ENCODE measurements at places on chromosomes 1 and 21.

DNA sequence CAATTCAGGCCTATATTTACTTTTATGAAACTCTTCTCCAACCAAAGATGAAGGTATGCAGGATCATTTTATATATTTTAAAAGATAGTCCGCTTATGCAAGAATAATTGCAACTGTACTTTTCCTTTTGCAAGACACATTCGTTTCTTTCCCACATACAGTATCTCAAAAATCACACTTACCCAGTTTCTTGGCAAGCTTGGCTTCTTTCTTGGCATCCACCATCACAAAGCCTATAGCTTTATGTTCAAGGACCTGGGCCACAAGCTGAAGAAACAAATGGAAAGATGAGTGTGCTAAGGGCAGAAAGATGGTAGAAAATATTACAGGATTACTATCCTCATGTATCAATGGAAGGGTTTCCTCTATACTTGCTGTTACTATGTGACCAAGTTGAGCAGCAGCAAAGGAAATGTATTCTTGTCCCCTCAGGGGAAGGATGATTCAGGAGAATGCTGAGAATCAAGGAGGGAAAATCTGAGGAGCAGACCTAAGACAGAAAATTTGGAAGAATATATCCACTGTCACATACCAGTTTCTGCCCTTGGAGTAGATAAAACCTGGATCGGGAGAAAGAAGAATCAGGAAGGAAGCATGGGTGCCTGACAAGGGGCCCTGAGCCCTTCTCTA, 23.8 kb downstream of the CASQ2 start:
- DNase-seq: no peak

- DNase-seq: peak; percentile 57
Measured at GRCh38 chr1:90706437-90707362, 10.4 kb downstream of the BARHL2 start.

DNA sequence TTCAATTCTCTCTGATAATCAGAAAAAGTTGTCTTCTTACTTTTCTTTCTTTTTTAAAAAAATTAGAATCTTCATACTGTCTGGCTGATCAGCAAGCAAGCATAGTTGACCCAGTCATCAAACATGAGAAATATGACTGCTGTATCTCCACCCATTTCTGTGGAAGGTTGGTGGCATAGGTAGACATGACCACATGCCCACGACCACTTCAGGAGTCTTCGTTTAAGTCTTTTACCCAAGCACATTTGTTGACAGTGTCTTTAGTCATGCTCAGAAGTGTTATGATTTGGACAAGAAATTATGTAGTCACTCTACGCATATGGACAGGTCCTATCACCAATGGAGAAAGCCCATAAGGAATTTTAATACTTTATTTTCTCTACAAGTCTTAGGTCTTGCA, 74.8 kb upstream of the HSPA13 start:
- peak; percentile 5 for DNase-seq

DNA sequence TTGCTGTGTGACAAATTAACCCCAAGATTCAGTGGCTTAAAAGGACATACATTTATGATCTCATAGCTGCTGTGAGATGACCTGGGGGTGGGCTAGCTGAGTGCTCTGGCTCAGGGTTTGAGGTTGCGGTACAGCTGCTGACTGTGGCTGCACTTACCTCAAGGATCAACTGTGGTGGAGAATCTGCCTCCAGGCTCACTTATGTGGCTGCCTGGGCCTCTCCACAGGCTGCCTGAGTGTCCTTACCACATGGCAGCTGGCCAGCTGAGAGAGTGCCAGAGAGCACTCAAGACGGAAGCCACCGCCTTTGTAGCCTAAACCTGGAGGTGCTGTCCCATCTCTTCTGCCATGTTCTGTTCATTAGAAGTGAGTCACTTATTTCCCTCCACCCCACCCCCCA, 5.7 kb downstream of the LRRC71 start:
- DNase-seq: peak; percentile 82

GRCh38 chr1:221858818-221859611, 117.1 kb upstream of the DUSP10 start:
- DNase-seq: no peak

DNA sequence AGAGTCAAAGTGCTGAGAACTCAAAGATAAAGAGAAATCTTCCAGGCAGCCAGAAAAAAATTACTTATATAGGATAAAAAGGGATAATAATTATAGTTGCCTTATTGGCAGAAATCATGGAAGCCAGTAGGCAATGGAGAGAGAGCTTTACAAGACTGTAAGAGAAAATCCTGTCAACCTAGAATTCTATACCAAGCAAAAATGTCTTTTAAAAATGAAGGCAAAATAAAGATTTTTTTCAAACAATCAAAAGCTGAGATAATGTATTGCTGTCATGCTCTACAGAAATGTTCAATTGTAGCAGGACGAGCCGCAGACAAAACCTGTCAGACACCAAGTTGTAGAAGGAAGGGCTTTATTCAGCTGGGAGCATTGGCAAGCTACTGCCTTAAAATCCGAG, 26.8 kb upstream of the RAB4A start:
- no peak for DNase-seq

- DNase-seq: peak; percentile 87
Measured at GRCh38 chr21:46060596-46061061, 37.3 kb upstream of the COL6A2 start.

- DNase-seq: no peak
Measured at GRCh38 chr1:54811739-54812655, 10.9 kb upstream of the TTC22 start.

- no peak for DNase-seq
Measured at GRCh38 chr1:233127157-233127556, 168.4 kb downstream of the PCNX2 start.

DNA sequence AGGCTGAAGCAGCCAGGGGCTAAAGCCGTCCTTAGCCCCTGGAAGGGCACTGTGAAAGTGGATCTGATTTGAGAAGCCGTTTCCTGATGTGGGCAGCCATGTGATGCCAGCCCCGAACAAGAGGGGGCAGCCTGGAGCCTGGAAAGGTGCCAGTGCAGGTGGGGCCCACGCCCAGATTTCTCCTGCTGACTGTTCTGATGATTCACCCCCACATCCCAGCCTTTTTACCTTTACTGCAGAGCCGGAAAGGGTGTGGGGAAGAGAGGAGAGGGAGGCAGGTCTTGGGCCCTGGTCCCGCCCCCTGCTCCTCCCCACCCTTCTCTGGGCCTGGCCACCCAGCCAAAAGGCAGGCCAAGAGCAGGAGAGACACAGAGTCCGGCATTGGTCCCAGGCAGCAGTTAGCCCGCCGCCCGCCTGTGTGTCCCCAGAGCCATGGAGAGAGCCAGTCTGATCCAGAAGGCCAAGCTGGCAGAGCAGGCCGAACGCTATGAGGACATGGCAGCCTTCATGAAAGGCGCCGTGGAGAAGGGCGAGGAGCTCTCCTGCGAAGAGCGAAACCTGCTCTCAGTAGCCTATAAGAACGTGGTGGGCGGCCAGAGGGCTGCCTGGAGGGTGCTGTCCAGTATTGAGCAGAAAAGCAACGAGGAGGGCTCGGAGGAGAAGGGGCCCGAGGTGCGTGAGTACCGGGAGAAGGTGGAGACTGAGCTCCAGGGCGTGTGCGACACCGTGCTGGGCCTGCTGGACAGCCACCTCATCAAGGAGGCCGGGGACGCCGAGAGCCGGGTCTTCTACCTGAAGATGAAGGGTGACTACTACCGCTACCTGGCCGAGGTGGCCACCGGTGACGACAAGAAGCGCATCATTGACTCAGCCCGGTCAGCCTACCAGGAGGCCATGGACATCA, at the start of gene SFN:
Gene SFN, plus strand, starts transcription at position 369 of the 904 bp plus-strand sequence. Its CDS starts 64 bp downstream, at position 433.
- DNase-seq: peak; percentile 65

DNA sequence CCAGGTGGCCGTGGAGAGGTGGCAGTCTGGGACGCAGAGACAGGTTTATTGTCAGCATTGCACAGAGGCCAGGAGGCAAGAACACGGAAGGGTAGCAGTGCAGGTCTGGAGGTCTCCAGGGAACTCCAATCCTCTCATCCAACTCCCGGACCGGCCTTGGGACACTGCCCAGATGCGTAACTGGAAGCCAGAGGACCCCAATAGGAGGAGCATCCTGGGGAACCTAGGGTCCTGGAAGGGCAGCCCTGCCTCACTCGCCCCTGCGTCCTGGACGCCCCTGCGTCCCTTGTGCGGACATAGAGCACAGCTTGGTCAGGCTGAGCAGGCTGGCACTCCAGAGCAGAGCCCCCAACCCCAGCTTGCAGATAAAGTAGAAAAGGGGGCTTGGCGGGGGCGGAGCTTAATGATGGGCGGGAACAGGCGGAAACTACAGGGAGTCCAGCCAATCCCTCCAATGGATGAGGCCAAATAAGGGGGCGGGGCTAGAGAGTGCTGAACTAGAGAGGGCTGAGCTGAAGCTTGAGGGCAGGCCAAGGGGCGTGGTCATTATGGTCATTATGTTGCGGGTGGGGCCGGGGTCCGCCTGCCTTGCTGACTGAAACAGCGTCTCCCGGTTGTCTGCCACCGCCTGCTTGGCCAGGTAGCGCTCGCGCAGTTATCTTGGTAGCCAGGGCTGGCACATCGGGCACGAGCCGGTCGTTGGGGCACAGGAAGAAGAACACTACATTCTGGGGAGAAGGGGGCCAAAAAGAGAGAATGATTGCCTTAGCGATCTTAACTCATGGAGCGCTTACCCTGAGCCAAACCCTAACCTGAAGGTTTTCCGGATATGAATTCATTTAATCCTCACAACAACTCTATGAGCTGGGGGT, 3.7 kb upstream of the ARHGEF19 start:
- peak; percentile 95 for DNase-seq

DNA sequence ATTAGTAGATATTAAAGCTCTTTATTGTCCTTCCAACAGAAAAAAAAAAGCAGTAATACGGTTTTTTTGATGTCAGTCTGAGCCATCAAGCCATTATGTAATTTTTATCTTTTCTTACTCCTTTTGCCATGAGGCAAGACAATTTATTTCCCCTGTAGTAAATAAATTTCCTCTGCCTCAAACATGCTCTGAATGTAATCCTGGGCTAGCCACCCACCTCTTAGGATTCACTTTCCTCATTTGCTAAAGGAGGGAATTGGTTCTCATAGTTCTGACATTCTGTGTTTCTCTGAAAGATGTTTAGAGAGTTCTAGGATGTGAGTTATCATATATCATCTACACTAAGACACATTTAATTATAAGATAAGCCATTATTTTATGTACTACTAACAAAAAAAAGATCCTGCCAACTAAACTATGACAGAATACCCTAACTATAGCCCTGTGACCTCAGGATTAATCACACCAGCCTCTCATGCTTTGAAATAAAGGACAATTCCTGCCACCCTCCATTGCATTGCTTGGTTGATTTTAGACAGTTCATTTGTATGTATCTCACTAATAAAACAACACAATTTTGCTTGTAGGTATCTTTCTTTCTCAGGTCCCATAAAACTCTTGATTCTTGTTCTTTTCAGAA, 34.0 kb upstream of the RAP1A start:
- no peak for DNase-seq

GRCh38 chr1:55209247-55209646, 5.9 kb downstream of the USP24 start:
- DNase-seq: no peak

DNA sequence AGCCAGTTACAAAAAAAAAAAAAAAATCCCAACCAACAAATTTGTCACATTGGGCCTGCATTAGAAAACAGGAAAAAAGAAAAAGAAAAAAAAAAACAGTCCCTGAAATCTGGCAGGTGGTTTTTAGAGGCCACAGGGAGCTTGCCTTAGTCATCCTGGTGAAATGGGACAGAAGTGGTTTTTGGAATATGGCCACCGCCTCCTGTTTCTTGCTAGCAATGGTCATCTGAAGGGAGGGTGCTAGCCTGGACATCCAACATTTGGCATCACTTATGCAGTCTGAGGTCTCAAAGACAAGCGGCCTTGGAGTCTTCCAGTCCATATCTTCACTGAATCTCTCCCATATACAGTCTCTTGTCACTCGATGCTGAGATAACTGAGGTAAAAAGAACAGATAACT, 20.1 kb upstream of the NKAIN1 start:
- no peak for DNase-seq

- peak; percentile 88 for DNase-seq
Measured at GRCh38 chr1:209354111-209354839, 229.2 kb upstream of the CAMK1G start.

DNA sequence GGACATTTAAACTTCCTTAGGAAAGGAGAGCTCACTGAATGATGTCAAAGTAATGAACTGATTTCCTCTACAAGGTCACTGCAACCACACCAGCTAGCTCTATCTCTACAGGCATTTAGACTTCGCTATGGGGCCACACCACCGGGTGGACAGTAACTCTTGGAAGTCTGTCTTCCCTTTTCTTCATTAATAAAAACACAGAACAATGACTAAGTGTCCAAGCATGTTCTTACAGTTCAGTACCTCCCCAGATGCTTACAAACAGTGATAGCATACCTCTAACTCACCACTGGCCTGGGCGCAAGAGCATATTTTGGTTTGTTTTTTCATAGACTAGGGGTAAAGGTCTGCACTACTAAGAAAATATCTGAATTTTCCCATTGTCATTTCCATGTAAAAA, 54.6 kb downstream of the SIM2 start:
- no peak for DNase-seq

DNA sequence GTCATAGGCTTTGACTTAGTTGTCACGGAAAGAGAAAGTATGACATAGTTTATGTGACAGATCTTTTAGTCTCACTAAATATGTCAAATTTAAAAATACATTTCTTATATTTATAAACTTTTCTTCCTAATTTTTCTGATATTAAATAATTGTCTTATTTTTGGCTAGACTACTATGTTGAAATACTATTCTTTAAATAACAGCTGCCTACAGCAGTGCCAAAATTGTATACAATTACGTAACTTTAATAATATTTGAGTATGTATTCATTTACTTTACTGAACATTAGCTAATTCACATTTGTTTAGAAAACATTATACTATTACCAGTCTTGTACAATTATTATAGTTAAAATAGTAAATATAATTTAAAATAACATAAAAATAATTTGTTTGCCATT, 137.4 kb downstream of the ADGRL4 start:
- DNase-seq: no peak

DNA sequence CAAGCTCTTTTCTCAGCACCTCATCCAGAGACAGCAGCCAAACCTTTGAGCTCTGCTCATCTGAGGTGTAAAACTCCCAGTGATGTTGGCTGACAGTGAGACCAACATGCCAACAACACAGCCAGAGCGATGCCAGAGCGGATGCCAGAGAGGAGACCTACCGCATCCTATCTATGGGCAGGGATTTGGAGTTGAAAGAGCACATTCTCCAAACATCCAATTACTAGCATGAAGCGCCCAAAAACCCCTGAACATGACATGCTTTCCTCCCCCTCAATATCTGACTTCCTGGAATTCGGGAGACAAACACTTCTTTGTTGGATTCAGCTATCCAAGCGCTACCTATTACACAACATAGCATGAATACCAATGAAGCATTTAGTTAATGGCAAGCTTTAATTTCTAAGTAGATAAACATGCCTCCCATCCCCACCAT, 23.1 kb upstream of the PAXBP1 start:
- DNase-seq: no peak

GRCh38 chr1:40808444-40808843, 24.9 kb downstream of the KCNQ4 start:
- DNase-seq: no peak

DNA sequence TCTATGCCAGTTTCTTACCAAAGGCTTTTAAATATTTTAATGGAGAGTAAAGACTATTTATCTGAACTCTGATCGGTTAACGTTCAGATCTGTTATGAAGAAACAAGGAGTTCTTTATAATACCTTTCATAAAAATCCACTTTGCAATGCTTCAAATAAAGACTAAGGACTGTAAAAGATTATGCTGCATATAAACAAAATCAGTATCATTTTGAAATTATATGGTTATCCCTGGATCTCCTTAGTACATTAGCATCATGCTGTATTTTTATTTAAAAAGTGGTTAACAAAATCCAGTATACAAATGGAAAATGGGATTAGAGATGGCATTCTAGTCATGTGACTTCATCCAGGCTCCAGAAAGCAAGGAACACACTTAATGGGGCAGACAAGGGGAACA, 386.8 kb downstream of the LMO4 start:
- no peak for DNase-seq

- no peak for DNase-seq
Measured at GRCh38 chr1:47921935-47922415, 75.2 kb downstream of the TRABD2B start.

Data from right cardiac atrium (tissue), 5 donors.